ENCODE measurements at places on chromosomes 16 and 17. TPM values are rescaled to one million over a fixed set of nuclear protein-coding genes. Genes with fewer than 3 reads are reported as not detected.

- DNase-seq, result peak; percentile 61
Measured at GRCh38 chr17:29659155-29659554, 36.4 kb upstream of the CORO6 start.

DNA sequence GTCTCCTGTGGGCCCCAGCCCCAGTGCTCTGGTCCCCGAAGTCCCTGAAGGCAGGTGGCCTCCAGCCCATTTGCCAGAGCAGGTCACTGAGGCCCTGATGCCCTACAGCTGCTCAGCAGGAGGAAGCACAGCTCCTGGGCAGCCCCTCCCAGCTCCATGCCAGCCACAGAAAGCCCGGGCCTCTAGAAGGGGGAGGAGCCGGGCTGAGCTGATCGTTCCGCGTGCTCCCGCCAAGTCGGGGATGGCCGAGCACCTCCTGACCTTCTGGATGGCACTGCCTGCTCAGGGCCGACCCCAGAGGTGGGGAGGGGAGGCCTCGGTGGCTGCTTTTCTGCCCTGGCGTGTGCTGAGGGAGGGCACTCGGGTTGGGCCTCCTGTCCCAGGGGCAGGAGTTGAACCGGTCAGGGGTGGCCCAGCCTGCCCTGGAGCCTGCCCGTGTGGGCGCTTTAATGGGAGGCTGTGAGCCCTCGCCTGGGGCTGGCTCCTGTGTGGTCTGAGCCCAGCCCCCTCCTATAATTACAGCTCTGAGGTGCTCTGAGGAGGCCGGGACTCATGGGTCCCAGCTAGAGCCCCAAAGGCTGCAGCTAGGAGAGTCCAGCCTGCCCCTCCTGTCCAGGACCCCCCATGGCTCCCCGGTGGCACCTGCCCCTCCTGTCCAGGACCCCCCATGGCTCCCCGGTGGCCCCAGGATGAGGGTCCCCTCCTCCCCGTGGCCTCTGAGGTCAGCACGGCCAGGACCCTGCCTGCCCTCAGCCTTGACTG, 29.7 kb downstream of the ZFPM1 start:
- no peak for DNase-seq

DNA sequence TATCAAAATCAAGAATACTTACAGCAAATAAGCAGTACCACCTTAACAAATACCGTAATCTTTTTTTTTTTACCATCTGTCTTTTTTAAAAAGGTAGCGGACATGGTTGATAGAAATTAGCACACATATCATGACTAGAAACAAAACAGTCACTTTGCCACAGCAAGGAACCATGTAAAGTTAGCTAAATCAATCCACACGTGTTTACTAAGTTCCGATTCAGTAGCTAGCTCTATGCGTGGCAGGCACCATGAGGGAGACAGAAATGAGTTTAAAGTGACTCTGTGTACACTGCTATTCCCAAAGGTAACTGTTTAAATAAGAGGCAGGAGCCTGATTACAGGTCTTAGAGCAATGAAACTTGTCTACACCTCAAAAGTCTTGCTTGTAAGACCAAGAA, 108.6 kb downstream of the XYLT1 start:
- no peak for DNase-seq

- no peak for DNase-seq
Measured at GRCh38 chr16:84368308-84368996, at the start of gene ATP2C2. TSS of gene ATP2C2 (plus strand) at chr16:84368538. CDS start at chr16:84368616, 78 bp downstream.

GRCh38 chr16:88866151-88866920, at the start of gene PABPN1L:
TSS of gene PABPN1L (minus strand) at chr16:88866660. CDS start at chr16:88866606, 54 bp downstream.
- DNase-seq, result no peak

GRCh38 chr17:70166615-70167014, 2.7 kb upstream of the KCNJ2 start:
- no peak for DNase-seq

DNA sequence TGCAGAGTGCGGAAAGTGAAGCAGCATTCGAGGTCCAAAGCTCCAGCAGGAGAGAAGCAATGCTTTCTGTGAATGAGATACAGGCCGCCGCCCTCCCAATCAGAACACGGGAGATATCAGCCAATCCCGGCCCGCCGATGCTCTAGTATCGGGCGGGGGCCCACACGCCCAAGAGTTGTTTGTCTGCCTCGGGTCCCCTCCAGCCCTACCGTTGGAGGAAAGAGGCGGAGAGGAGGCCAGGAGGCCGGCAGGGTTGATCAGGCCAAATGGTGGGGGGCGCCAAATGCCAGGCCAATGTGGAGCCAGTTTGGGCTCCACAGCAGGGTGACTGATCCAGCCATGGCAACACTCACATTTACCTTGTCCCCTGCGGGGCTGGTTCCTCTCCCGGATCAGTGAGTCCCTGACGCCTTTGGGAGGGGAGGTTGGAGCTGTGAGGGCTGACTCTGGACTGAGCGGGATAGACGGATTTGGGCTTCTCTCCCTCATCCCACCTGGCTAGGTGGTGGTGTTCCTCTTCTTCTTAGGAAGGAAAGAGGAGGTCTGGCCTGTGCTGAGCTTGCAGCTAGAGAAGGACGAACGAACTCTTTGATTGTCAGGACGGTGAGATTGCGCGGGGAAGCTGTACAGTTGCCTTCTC, 10.4 kb upstream of the CUEDC1 start:
- no peak for DNase-seq

DNA sequence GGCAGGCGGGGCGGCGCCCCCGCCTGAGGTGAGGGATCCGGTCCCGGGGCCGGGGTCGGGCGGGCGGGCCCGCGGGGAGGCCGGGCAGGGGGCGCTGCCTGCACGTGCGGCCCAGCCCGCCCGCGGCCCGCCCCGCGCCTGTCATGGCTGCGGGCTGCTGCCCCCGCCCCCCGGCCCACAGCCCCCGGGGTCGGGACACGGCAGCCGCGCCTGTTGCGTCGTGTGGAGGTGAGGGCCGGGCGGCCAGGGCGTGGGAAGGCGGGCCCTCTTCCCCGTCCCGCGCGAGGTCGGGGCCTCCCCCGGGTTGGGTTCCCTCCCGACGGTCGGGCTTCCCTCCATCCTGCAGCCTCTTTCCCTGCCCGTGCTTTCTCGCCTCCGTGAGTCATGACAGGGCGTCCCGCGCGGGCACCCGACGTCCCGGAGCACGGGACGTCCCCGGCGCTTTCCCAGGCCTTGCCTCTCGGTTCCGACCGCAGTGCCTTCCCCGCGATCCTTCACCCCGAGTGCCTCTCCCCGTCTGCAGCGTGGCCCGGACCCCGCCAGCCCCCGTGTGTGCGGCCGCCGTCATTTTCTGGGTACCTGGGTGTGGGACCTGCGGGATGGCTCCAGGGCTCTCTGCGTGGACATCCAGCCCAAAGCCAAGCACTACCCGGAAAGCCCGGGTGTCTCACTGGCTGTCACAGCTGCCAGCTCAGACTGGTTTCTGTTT, 76.7 kb downstream of the CHD9 start:
- no peak for DNase-seq

GRCh38 chr16:85372627-85373372, 240.3 kb upstream of the GSE1 start:
- DNase-seq, result peak; percentile 75

DNA sequence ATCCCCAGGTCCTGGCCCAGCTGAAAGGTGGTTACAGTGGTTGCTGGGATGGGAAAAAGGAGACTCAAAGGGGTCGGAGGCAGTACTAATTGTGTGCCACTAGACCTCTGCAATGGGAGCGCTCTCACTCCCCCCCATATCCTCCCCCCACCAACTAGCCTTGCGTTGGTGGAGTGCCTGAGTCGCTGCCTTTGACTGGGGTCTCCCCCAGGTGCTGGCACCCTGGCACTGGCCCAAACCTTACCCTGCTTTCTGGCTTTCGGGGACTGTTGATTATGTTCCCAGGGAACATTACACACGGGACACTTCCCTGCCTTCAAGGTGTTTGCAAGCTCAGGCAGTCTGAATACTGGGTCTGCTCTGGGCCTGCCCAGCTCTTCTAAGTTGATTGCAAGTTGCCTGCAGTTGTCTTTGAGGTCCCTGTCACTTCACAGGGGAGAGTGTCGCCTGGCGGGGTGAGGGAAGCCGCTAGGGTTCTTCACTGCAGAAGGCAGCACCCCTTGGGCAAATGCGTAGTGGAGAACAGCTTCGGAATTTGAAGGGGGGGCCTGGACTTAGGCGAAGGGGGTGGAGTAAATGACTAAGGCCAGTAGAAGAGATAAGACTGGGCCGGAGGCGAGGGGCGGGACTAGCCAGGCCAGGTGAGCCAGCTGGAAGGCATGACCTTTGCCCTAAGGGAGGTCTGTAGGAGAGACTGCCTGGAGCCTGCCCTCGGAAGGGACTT, 98.0 kb downstream of the RAB11FIP4 start:
- DNase-seq, result no peak

GRCh38 chr16:55941552-55941951, 66.4 kb upstream of the CES5A start:
- no peak for DNase-seq

DNA sequence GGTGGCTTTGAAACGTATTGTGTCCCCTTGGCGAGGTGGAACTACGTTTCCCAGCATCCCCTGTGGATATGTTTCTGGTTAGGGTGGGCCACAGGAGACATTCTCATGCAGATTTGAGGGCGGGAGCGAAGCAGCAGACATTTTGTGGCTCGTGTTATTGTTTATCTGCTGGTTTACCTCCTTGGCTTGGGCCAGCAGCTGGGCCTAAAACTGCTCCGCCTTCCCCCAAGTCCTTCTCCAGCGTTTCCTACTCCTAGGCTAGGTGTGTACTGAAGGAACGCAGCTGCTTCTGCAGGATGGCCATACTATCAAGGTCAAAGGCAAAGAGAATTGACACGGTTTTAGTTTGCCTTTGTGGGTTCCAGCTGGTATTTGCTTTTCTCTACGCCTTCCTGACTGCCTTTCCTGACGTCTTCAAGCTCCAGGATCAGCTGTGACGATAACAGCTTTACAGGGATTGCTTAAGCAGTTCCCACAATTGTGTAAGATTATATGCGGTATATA, 17.2 kb upstream of the WSB1 start:
- no peak for DNase-seq

DNA sequence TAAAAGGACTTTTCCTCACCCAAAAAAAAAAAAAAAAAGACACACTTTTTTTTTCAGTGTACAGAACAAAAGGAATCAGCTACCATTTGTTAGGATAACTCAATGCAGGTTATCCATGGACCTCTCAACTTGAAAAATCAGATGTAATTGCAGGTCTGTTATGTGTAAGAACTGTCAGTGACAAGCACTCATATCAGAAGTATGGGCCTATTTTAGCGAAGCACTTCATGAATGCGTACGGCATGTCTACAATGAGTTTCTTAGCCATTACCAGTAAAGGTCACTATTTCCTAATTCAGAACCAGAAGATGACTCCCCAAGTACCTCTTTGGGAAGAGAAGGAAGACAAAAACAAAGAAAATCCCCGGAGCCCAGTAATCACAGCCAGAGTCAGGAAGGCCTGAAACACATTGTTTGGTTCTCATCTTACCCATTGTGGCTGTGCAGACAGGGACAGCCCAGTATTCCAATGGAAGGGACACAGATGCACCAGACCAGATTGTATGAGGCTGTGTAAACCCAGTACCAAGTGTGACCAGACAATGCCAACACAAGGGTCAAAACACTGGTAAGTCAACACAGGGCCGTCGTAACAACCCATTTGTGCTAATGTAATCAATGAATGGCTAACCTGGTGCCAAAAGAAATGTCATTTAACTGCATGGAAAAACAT, 188.0 kb downstream of the PMP22 start:
- no peak for DNase-seq

DNA sequence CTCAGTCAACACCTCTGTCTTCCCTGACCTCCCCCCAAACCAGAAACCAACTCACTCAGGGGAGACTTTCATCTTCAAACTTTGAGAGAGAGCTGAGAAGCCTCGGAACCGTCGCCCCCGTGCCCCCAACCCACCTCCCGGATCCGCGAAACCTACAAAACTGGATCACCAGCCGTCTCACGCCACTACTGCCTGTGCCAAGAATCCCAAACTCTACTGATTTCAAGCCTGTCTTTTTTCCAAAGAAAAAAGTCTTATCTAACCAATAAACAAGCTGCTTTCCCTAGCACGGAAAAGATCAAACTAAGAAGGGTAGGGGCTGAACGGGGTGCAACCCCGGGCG, 2.0 kb downstream of the AXIN2 start:
- no peak for DNase-seq

GRCh38 chr17:8739097-8739496, 5.5 kb downstream of the CCDC42 start:
- DNase-seq, result no peak

DNA sequence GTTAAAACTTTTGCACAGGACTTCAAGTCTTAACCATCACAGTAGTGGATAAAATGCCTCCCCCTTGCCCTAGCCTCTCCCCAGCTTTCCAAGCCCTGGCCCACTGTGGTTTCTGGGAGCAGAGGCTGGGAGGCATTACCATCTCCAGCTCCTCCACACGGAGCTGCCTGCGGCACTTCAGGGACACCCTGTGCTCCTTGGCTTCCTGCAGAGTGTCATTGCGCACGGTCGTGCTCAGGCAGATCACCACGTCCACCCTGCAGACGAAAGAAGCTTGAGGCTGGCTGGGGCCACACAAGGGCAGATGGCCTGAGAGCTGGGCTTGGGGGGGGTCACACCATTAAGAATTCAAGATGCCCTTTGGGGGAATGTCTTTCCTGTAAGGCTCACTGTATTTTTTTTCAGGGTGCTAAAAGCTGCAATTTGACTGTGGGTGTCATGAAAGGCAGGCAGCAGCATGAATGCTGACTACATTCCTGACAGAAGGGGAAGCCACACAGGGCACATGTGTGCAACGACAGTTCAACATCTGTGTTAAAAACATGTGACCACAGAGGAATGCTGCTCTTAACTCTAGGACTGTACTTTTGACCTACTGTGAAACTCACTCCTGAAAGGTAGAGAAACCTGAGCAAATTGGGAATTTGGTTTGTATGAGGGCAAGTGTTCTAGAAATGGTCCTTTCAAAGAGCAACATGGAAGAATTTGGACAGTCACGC, 47.7 kb upstream of the CLEC18B start:
- DNase-seq, result no peak

- no peak for DNase-seq
Measured at GRCh38 chr17:55177855-55178217, 86.9 kb upstream of the HLF start.

DNA sequence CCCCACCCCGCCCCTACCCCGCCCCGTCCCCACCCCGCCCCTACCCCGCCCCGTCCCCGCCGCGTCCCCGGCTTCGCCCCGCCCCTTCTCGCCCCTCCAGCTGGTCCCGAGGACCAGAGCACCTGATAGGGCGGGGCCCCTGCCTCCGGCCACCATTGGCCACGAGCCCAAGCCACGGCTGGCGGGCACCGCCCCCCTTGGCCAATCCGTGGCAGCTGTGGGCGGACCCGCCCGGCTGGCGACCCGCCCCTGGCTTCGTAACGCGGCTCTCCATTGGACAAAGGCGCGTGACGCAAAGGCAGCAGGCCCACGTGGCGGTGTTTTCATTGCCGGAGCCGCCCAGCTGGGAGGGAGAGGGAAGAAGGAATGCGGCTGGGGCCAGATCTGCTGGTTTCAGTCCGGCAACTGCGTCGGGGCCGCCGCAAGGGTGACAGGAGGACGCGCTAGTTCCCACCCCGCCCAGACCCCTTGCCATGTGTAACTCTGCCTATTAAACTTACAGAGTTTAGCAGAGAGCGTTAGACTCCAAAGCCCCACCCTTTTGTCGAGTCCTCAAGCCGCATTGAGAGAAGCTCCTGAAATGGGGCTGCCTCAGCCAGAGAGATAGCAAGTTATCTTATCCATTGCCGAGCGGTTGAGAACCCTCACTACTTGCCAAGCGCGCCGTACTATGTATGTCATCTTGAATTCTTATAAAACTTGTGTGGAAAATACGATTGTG, 403 bp upstream of the WIPI1 start:
- peak; percentile 93 for DNase-seq

Gene PLK1
- 10.5 TPM for total RNA-seq

Gene OSBPL7
- 20.7 TPM for total RNA-seq

Gene AMFR
- total RNA-seq, result 86.2 TPM

Gene MYLK3
- 0.82 TPM for total RNA-seq

All from astrocyte (in vitro differentiated cells and primary cell).